ELF-1 (cell line): ENCODE measurements at places on chromosomes 12 and 14.
A peak's percentile ranks its signal among the peaks of the same experiment; 100 is the strongest.

DNA sequence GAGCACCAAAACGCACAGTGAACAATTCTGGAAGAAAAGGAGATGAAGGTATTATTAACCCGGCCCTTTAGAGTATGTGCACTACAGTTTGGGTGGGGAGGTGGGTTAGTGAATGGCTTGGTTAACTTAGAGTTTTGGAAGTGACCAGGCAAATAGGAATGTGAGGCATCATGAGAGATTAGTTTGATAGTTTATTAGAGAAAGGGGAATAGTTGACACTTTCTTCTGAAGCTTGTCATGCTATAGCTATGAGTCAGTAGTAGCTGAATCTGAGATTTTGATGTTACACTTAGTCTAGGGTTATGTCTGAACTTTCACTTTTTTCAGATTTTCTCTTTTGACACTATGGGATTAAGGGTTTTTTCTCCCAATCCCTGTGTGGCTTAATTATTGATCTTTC lies 567.2 kb downstream of the SNAPC1 start:
- no peak for DNase-seq

GRCh38 chr14:76968621-76969063 lies 59.9 kb downstream of the IRF2BPL start:
- DNase-seq, result peak; percentile 72

DNA sequence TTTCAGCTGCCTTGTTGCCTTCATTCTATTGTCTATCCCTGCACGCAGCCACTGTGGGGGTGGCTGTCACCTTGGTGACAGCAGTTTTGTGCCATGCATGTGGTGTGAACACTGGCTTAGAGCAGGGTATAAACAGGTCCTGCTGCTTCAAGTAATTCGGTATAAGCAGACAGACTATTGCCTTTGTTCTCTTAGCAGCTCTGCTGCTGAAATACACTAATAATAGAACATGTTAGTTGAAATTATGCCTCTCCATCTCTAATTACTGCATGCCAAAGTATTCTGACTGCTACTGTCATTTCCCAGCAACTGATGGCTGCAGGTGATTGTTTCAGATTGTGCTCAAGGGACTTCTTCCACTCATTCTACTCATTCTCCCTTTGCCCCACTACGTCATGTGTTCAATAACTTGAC lies 34.6 kb downstream of the PTPRO start:
- DNase-seq, result no peak

GRCh38 chr12:1309613-1310012 lies 284.8 kb downstream of the FBXL14 start:
- no peak for DNase-seq

- no peak for DNase-seq
These were observed 390.3 kb downstream of the ZFP36L1 start for GRCh38 chr14:68402525-68403101.

DNA sequence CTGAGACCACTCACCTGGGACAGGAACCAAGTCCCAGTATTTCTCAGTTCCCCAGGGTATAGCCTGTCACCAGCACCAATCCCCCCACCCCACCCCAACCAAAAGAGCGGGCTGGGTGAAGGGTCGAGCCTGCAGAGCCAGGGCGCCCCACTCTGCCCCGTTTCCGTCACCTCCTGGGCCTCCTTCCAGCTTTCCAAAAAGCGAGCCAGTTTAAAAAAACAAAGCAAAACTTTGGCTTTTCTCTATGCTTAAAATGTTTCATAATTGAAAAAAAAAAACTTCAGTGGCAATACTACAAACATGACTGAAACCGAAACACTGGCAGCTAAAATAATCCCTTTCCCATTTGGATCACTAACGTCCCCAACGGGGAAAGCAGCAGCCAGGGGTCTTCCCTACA lies 7.5 kb downstream of the CAMKK2 start:
- DNase-seq, result no peak

GRCh38 chr14:20742132-20742531 lies 3.6 kb upstream of the EDDM3A start:
- DNase-seq, result no peak

DNA sequence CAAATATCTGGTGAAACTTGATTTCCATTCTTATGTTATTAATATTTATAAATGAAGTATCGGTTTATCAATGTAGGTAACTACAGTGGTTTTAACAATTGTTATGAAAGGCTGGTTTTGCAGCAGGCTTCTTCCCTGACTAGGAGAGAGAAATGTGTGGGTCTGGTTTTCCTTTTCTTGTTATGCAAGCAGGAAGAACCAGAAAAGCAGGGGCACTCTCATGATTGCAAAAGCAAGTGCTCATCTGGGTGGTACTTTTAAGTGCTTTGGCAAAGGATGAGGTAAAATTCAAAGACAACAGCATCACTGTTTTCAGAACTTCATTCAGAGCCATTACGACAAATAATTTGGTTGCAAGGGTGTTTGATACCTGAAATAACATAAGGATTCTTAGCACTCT lies 105.6 kb downstream of the PTPRO start:
- no peak for DNase-seq

GRCh38 chr14:100652744-100653143 lies 65.5 kb upstream of the BEGAIN start:
- DNase-seq, result no peak

DNA sequence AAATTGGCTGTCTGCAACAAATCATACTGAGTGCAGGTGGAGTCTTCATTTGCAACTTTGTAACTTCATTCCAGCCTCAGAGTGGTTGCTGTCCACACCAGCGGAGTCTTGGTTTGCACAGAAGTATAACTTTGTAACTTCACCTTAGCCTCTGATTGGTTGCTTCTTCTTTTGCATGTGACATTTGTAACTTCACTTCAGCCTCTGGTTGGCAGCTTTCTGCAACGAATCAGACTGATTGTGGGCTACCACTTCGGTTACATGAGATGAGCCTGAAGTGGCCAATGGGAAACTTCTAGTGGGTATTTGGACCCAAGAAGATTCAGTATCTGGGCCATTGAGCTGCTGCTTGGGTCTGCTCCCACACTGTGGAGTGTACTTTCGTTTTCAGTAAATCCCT lies 17.8 kb downstream of the RASSF8 start:
- no peak for DNase-seq

DNA sequence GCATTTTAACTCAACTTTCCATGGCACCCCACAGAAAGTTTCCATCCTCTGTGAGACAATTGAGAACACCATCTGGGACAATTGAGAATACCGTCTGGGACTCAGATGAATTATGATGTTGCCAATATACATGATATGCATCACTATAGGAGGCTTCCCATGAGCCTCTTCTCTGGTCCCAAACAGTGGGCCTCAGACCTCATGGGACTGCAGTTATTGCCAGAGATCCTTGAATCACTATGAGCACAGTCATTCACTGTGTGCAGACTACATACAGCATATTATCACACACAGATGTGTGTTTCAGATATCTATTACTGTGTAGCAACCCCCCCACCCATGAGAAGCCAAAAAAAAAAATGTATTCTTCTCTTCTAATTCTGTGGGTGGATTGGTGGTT lies 134.4 kb downstream of the GXYLT1 start:
- no peak for DNase-seq

DNA sequence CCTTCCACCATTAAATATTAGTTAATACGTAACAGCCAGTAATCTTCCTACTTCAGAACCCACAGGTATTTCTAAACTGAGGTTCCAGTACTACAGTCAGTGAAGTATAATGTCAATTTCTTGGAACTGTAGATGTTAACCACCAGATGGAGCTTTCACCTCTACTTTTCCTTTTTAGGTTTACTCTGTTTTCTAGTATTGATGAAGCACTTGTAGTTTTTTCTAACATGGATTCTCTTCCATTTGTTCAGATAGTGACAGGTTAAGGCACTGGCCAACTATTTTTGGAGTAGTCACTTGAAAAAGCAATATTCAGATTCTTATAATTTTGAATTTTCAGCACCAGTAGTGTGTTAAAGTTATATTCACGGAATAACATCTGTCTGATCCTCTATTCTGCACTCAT lies 4.6 kb upstream of the SEC23A start:
- no peak for DNase-seq

DNA sequence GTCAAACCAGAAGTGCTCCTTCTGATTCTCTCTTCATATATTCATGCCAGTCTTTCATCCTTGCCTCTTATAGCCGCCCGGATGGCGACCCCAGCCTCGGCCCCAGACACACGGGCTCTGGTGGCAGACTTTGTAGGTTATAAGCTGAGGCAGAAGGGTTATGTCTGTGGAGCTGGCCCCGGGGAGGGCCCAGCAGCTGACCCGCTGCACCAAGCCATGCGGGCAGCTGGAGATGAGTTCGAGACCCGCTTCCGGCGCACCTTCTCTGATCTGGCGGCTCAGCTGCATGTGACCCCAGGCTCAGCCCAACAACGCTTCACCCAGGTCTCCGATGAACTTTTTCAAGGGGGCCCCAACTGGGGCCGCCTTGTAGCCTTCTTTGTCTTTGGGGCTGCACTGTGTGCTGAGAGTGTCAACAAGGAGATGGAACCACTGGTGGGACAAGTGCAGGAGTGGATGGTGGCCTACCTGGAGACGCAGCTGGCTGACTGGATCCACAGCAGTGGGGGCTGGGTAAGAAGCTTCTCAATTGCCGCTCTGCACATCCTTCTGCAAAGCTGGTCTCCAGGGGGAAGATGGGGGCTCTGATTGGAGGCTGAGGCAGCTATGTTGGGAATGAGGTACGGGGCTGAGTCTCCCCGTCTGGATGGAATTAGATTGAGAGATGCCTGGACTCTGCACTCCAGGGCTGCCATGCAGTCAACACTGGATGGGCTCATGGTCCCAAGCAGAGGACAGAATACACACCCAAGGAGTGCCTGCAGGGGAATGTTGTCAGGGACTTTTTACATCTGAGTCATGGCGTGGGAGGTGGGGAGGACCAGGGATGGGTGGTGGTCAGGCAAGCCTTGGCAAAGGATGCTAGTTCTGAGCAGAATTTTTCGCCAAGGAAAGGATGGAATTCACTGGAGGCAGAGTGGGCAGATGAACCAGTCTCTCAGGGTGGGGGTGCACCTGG lies 1.3 kb downstream of the BCL2L2 start:
- DNase-seq, result no peak

- DNase-seq, result no peak
These were observed 29.1 kb upstream of the ZNF641 start for GRCh38 chr12:48379794-48380193.

GRCh38 chr12:69022674-69023073 lies 89.7 kb upstream of the CPM start:
- DNase-seq, result no peak

DNA sequence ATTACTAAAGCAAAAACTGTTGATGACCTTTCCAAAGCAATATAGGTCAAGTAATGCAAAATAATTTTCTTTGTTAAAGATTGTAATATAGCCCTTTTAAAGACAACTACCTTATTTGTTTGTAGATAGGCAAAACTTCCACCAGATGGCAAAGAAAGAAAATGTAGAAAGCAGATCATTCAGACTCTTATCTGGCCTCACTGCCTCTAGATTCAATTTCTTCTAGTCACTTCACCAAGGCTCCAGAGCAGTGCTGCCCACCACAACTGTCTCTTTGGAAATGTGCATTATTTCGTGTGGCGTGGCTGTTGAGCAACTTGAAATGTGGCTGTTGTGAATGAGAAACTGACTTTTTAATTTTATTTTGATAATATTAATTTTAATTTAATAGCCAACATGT lies 127.1 kb downstream of the ITPR2 start:
- DNase-seq, result no peak

- no peak for DNase-seq
These were observed 30.0 kb downstream of the CEP83 start for GRCh38 chr12:94429633-94430032.

DNA sequence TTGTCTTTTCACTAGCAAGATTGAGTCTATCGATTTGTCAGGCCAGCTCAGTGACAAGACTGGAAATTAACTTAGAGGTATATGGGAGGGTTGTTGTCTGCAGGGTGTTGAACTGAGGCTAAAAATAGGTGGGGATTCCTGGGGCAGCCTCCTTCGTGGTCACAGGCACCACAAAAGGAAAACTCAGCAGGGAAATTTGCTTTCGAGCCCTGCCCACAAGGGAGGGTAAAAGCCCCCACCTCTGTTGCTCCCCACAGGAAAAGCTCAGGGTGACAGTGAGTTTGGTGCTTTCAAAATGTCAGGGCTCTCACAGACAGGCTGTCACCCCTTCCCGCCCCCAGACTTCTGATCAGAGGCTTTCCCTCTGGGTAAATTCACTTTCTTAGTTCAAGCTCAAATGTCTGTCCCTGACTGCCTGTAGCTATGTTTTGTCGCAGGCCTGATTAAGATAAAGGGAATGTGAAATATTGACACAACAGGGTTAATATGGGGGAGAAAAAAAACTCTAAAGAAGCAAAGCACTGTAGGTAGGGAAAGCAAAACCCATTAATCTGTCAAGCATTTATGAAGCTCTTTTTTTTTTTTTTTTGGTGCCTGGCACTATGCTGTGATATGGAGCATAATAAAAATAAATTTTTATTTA lies 11.7 kb upstream of the NFKBIA start:
- no peak for DNase-seq

GRCh38 chr12:68178774-68179439 lies 19.4 kb upstream of the IFNG start:
- DNase-seq, result no peak

DNA sequence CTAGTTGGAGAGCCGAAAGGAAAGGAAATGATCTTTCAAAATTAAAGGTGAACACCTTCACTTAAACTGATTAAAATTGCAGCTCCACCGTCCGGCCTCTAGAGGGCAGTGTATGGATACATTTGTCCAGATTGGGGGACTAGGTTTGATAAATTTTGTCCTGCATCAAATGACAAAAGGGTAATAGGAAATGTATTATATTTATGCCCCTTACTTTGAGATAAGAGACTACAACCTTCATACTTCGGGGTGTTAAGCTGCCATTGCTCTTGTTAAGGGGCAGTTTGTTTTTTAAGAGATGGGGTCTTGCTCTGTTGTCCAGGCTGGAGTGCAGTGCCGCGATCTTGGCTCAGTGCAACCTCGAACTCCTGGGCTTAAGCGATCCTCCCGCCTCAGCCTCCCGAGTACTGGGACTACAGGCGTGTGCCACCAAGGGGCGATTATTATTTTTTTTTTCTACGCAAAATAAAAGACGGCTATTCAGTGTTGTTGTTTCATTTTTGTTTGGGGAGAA lies 818 bp upstream of the SUOX start:
- peak; percentile 40 for DNase-seq

GRCh38 chr12:22626406-22626805 lies 1.4 kb downstream of the ETNK1 start:
- DNase-seq, result no peak

- DNase-seq, result peak; percentile 25
These were observed 4.4 kb downstream of the ZBTB42 start for GRCh38 chr14:104805326-104805678.

DNA sequence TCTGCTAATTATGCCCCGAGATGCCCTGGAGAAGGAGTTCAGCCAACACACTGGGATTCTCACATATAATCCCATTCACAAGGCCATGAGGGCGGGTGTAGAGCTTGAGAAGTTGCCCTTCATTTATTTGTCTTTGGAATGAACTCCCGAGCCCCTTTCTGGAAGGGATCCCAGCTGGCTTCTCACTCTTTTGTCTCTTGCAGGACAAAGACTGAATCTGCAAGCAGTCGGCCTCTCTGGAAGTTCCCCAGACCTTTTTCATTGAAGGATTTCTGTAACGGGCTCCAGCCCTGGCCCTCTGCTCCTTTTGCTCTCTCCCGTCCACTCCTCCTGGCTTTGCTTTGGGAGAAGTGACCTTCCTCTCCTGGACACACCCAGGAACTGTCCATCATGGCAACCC lies 163.3 kb upstream of the SFSWAP start:
- no peak for DNase-seq

GRCh38 chr14:104339361-104339760 lies 201.0 kb downstream of the KIF26A start:
- DNase-seq, result no peak
